ENCODE measurements at places on chromosomes 12 and 14. TPM values are rescaled to one million over a fixed set of nuclear protein-coding genes. Genes with fewer than 3 reads are reported as not detected.

TAS2R7 gene
- total RNA-seq: not detected

DNA sequence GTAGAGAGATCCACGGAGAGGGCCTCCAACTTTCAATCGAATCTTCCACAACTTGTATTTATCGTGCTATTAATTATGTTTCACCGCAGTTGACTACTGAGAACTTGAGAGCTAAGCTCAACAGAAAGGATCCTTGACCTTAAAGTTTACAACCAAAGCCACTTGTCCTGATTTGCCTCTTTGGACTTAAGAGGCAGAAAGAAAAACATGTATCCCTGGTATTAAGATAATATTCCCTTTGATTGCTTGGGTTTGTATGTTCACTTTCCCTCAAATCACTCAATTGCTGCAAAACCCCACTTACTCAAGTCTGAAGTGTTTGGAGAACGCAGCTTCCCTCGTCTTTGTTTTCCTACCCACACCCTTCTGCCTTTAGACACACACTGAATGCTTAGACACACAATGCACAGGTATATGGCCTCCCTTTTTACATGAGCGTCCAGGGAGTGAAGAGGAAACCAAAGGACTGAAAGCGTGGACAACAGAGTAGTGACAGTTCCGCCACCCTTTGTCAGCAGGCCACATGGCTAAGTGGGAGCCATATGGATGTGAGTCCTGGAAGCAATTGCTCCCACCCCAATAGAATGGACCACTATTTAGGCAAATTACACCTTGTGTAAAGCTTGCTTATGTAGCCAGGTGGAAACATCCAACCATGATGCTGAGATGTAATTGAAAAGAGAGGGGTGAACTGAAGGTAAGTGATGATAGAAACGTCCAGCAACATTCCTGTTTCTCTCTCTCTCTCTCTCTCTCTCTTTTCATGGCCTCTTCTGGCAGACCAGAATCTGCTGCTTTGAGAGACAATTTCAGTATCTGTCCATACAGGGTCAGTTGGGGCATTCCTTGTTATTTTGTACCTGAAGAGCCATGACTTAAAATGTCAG is 1.4 kb upstream of the PKP2 start:
- peaks cover 24% of the 10 kb centered on the region for H3K4me1 ChIP-seq
- H3K36me3 ChIP-seq: peaks cover 4% of the 10 kb centered on the region
- H3K4me3 ChIP-seq: peak overlapping the region; percentile 88
- no peak overlapping the region for H3K27ac ChIP-seq
- H3K27me3 ChIP-seq: peaks cover 7% of the 10 kb centered on the region

GRCh38 chr14:85399186-85399585 is 130.8 kb upstream of the FLRT2 start:
- H3K27me3 ChIP-seq: no peaks in the 10 kb centered on the region
- H3K4me1 ChIP-seq: peaks cover 11% of the 10 kb centered on the region
- H3K27ac ChIP-seq: no peak overlapping the region
- no peak for DNase-seq
- H3K36me3 ChIP-seq: no peaks in the 10 kb centered on the region

KRT7 gene
- total RNA-seq: not detected

OASL gene
- not detected for total RNA-seq

APOF gene
- total RNA-seq: not detected

GRCh38 chr14:102668291-102668873 is 75.9 kb downstream of the RCOR1 start:
- H3K4me3 ChIP-seq: no peak overlapping the region
- H3K36me3 ChIP-seq: peaks cover 7% of the 10 kb centered on the region
- no peak overlapping the region for H3K27ac ChIP-seq
- DNase-seq: no peak

DNA sequence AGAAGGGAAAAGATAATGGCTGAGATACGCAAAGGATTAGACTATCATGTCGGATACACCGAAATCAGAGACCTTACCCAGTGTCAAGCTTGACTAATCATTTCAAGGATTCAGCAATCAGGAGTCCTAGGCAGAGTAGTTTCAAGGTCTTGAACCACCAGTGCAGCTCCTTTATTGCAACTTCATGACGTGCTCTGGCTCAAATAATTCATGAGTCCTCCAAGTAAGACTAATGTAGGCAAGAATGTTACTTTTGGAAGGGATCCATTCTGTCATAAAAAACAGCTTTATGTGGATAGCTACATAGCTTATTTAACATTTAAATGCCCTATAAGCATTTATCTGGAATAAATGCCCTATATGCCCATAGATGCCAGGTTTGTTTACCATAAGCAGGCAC is 123.2 kb downstream of the LMO3 start:
- H3K4me1 ChIP-seq: no peaks in the 10 kb centered on the region
- DNase-seq: no peak
- no peaks in the 10 kb centered on the region for H3K36me3 ChIP-seq
- no peaks in the 10 kb centered on the region for H3K27me3 ChIP-seq
- H3K27ac ChIP-seq: no peak overlapping the region

- H3K4me3 ChIP-seq: peak overlapping the region; percentile 35
- H3K4me1 ChIP-seq: peaks cover 28% of the 10 kb centered on the region
- peaks cover 7% of the 10 kb centered on the region for H3K36me3 ChIP-seq
- peaks cover 4% of the 10 kb centered on the region for H3K27me3 ChIP-seq
- H3K27ac ChIP-seq: no peak overlapping the region
Measured at GRCh38 chr14:50047274-50047676, 69.1 kb downstream of the VCPKMT start.

HOXC6 gene
- total RNA-seq: 0.21 TPM

DNA sequence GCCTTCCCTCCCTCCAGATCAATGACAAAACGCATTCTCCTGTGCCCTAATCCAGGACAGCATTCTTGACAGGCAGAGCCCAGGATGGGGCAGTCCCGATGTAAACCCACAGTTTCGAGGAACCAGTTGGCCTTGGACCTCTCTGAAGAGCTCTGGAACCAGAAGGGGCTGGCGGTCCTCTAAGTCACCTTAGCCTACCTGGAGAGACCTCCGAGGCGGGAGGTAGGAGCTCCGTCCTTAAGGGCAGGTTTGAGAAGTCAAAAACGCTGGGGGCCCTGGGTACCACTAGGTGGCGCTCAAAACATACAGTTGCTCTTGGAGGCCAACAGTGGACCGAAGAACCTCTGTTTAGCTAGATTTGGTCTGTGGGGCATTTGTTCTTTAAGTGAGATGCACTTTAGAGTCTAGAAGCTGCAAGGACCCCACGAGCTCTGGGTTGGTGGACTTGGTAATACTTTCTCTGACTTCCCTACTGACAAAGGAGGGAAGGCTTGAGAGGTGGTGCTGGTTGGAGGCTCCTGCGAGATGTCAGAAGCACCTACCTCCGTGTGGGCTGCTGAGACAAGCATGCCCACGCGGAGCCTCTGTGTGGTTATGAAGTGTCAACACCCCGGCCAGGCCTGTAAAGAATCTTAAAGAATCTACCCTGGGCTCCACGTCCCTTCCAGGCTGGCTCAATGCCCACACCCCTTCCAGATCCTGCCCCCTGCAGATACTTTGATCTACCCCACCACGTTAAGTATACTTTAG is 74.8 kb upstream of the CHST11 start:
- peaks cover 3% of the 10 kb centered on the region for H3K36me3 ChIP-seq
- peak; percentile 81 for DNase-seq
- H3K4me3 ChIP-seq: no peak overlapping the region
- H3K27me3 ChIP-seq: no peaks in the 10 kb centered on the region
- no peaks in the 10 kb centered on the region for H3K4me1 ChIP-seq
- H3K27ac ChIP-seq: no peak overlapping the region

DNA sequence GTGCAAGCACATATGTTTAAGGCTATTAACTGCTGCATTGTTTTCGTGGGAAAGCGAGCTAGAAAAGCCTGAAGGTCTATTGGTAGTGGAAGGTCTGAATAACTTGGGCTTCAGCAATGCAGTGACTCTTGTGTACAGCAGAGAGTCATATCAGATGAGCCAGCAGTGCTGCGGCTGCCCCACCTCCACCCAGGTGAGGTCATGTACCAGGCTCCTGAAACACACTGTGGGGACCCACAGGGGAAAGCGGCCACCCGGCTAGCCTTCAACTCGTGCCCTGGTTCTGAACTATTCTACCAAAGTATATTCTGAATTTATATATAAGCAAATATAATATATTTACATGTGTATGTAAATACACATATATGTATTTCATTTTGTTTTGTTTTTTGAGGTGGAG is 12.7 kb upstream of the RAN start:
- no peak overlapping the region for H3K27ac ChIP-seq
- H3K36me3 ChIP-seq: no peaks in the 10 kb centered on the region
- H3K27me3 ChIP-seq: no peaks in the 10 kb centered on the region
- no peak overlapping the region for H3K4me3 ChIP-seq

DNA sequence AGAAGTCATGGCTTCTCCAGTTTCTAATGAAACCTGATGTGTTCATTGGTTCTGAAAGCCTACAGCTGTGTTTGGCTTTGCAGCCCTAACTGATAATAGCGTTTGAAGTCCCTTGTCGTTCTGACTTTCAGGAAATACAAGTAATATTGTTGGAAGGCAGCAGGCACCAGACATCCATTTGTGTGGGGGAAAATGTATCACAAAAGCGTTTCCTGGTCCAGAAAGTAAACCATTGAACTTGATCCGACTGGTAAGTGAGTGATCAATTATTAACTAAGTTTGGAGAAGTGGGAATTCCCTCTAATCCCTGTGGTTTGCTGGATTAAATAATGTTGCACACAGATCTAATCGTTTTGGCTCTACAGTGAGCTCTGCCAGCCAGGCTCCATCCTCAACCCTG is 77.3 kb upstream of the LTA4H start:
- H3K27me3 ChIP-seq: peaks cover 8% of the 10 kb centered on the region
- no peak overlapping the region for H3K4me3 ChIP-seq
- DNase-seq: no peak
- H3K4me1 ChIP-seq: peaks cover 46% of the 10 kb centered on the region
- H3K27ac ChIP-seq: peak overlapping the region; percentile 23

OR6S1 gene
- not detected for total RNA-seq

ANO4 gene
- total RNA-seq: 1.1 TPM

TRHDE gene
- total RNA-seq: 0.54 TPM

DNA sequence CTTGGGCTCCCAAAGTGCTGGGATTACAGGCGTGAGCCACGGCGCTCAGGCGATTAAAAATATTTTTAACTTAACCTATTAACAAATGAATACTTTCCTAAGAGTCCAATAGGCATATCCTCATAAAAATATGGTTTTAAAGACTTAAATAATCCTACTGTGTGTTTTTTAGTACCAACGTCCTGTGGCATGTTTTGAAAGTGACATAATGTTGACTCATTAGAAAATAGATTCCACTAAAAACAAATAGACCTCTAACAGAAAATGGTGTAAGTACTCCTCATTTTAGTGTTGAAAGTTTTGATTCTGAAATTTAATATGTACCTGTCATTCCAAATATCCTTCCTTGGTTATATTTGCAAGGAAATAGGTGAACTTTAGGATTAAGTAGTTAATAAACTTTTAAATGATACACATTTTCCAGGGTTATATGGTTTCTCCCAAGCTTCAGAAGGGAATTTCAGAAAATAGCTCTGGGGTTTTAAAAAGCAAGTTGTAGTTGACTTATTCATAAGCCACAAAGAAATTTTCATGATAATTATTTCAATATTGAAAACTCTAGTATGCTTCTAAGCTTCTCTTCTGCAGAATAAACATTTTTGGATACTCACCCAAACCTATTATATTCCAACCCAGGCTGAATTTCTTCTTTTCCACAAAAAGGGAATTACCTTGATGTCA is 12.1 kb upstream of the LUM start:
- H3K4me3 ChIP-seq: no peak overlapping the region
- no peaks in the 10 kb centered on the region for H3K36me3 ChIP-seq
- no peaks in the 10 kb centered on the region for H3K27me3 ChIP-seq
- DNase-seq: no peak
- no peaks in the 10 kb centered on the region for H3K4me1 ChIP-seq
- H3K27ac ChIP-seq: no peak overlapping the region

GRCh38 chr12:96063046-96063445 is 27.7 kb upstream of the LTA4H start:
- peak overlapping the region; percentile 72 for H3K4me3 ChIP-seq
- H3K27me3 ChIP-seq: peaks cover 10% of the 10 kb centered on the region
- H3K36me3 ChIP-seq: no peaks in the 10 kb centered on the region
- no peak for DNase-seq

OGFOD2 gene
- 10.4 TPM for total RNA-seq

TMEM121 gene
- 1.6 TPM for total RNA-seq

CMA1 gene
- total RNA-seq: not detected

DNA sequence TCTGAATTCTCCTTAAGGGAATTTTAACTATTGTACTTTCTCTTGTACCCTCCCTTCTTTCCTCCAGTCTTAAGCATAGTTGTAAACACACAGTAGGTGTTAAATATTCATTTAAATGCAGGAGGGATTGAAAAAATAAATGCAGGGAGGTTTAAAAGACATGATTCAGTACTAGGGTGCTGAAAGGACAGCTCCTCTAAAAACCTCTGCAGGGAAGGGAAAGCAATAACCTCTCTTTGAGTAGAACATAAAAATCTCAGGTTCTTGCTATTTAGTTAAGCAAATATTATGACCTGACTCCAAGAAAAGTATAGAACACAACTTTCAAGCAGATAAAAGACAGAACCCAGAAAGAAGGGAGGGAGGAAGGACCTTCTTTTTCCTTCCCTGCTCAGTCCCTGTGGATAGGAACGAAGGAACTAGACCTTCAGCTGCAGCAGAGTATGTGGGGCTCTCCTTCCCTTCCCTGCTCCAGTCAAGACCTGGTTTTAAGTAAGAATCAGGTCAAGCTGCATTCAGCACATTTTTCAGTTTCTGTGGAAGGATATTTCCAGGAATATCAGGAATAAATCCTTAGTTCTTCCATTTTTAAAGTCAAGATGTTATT is 4.7 kb downstream of the MAP3K9 start:
- H3K4me1 ChIP-seq: peaks cover 5% of the 10 kb centered on the region
- H3K36me3 ChIP-seq: peaks cover 7% of the 10 kb centered on the region
- DNase-seq: no peak
- H3K4me3 ChIP-seq: no peak overlapping the region

DNA sequence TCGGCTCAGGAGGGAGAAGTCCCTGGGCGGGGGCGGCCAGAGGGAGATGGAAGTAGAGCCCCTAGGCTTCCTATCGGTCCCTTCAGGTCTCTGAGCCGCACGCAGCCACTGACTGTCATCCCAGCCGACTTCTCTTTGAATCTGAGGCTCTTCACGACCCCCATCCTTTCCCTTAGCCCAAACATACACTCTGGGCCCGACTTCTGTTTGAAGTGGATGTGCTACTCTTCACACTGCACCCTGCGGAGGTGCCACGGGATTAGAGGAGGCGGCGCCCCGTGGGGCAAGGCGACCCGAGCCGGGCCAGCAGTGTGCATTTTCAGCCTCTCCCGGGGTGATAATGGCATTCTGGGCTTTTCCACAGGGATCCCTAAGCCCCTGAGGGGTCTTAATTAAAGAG is 6.0 kb upstream of the DACT1 start:
- H3K36me3 ChIP-seq: no peaks in the 10 kb centered on the region
- H3K4me1 ChIP-seq: peaks cover 28% of the 10 kb centered on the region
- no peak overlapping the region for H3K4me3 ChIP-seq
- no peak overlapping the region for H3K27ac ChIP-seq
- no peak for DNase-seq
- peaks cover 11% of the 10 kb centered on the region for H3K27me3 ChIP-seq

- no peaks in the 10 kb centered on the region for H3K4me1 ChIP-seq
Measured at GRCh38 chr14:81485372-81485771, 48.3 kb downstream of the SEL1L start.

SIX6 gene
- not detected for total RNA-seq

GRCh38 chr14:100645196-100645981 is 58.2 kb upstream of the BEGAIN start:
- peak overlapping the region; percentile 33 for H3K27ac ChIP-seq
- DNase-seq: peak; percentile 95
- peaks cover 15% of the 10 kb centered on the region for H3K4me1 ChIP-seq
- peak overlapping the region; percentile 18 for H3K4me3 ChIP-seq
- H3K27me3 ChIP-seq: peaks cover 1% of the 10 kb centered on the region
